ENCODE measurements at places on chromosomes 4 and X.

DNA sequence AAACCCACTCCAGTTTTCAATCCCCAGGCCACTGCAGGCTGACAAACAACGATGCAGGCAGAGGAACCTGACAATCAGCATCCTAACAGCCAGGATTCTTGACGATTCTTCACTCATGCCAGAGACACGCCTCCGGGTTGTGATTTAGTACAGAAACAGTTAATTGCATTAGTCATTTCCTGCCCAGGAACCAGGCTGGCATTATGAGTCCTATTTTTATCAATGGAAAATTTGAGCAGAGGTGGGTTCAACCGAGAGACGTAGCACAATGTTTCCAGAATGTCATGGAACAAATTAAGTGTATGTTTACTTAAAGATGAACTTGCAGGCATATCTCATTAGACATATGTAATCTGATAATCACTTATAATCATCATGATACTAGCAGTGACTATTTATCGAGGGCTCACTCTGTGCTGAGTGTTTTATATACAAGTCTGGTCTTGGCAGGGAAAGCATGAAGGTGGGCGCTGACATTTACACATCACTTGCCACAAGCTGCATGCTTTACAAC, 159.7 kb downstream of the NSUN7 start:
- peak; percentile 80 for DNase-seq

- DNase-seq, result no peak
Observed at GRCh38 chr4:5034206-5034605, 14.9 kb upstream of the CYTL1 start.

GRCh38 chr4:4539481-4539880, 2.4 kb downstream of the STX18 start:
- no peak for DNase-seq

GRCh38 chr4:102546635-102547034, 45.5 kb downstream of the NFKB1 start:
- no peak for DNase-seq

- no peak for DNase-seq
Observed at GRCh38 chrX:70427365-70427764, 4.3 kb downstream of the GDPD2 start.

GRCh38 chrX:12615061-12615460, 176.2 kb upstream of the PRPS2 start:
- no peak for DNase-seq

GRCh38 chr4:64880557-64880956, 471.3 kb upstream of the TECRL start:
- no peak for DNase-seq

DNA sequence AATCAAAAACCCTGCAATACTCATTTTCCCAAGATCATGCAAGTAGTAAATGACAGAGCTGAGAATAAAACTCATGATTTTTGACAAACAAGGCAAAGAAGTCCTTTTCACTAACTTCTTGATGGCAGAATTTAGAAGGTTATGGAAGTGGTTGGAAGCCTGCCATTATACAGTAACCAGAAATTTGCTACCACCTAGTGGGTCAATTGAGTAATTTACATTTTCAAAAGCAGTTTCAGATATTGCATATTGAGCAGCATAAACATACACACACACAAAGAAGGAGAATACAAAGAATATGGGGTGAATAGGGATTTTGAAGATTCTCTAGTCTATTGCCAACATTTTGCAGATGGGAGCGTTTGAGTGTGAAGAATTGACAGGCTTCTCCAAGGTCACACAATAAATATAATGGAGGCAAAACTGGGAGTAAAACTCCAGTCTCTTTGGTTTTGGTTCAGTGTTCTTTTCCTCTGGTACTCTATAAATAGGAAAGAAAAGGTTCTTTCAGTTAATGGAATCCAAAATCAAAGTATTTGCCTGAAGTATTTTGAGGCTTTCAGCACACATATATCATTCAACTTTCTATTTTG, 70.2 kb downstream of the GC start:
- peak; percentile 40 for DNase-seq

Data from stromal cell of bone marrow (primary cell).